HepG2 (cell line): ENCODE measurements at places on chromosomes 1 and 21. TPM values are rescaled to one million over a fixed set of nuclear protein-coding genes. Genes with fewer than 3 reads are reported as not detected.

The LRRC71 gene
- not detected in 2 replicates for polyA plus RNA-seq

The FMO4 gene
- 0.10 and 0.29 TPM in 2 replicates for polyA plus RNA-seq

GRCh38 chr1:244955661-244956060 is 91.3 kb upstream of the HNRNPU start:
- no peak for DNase-seq

DNA sequence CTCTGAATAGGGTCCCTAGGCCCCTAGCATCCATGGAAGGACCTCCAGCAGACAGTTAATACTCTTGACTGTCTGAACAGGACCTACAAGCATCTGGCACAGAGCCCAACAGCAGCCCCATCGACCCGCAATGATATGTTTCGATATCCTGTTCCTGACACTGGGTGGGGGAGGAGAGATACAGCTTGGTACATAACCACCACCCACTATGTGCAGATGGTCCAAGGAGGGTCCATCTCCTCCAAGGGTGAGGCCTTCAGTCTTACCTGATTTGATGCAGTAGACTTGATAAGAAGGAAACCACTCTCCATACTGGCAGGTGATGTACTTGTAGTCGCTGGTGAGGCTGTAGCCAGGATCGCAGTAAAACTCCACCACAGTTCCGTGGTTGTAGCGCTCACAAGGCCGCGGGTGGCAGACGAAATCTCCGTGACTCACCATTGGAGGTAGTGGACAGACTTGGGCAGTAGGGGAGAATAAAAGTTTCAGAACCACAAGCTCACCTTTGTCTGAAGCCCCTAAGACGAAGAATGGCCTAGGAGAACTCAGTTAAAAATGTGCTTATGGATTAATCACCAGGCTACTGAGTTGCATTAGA is 86.0 kb upstream of the TLR5 start:
- DNase-seq: no peak

DNA sequence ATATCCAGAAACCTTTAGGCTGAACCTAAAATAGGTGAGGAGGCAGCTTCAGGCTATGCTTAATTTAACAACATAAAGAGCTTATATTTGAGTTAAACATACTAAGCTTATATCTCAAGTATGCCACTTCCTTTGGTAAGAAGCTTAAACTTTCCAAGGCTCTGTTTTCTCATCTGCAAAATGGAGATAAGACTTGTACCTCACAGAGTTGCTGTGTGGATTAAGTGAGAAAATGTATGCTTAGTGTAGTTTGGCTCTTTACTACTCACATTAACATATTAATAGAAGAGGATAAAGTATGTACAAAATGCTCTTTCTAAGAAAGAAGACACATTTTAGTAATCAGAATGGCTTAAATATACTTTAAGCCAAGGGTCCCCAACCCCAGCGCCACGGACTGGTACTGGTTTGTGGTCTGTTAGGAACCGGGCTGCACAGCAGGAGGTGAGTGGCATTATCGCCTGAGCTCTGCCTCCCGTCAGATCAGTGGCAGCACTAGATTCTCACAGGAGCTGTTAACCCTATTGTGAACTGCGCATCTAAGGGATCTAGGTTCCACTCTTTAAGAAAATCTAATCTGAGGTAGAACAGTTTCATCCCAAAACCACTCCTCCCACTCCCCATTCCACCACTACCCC is 77.2 kb downstream of the HS2ST1 start:
- no peak for DNase-seq

GRCh38 chr1:119366424-119366823 is 2.2 kb upstream of the HAO2 start:
- no peak for DNase-seq

DNA sequence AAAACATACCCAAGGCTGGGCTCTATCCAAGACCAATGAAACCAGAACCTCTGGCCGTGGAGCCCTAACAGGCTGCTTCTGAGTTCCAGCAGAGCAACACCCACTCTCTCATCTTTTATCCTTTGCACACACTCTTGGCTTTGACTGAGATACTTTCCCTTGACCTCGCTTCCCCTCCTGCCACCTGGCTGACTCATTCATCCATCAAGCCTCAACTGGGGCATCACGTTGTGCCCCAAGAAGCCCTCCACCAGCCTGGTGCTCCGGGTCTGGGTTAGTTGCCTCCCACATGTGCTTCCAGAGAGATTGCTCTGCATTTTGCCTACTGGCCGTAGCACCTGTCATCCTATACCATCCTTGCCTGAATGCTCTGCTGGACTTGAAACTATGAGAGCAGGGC is 34.5 kb upstream of the SERBP1 start:
- DNase-seq: no peak

DNA sequence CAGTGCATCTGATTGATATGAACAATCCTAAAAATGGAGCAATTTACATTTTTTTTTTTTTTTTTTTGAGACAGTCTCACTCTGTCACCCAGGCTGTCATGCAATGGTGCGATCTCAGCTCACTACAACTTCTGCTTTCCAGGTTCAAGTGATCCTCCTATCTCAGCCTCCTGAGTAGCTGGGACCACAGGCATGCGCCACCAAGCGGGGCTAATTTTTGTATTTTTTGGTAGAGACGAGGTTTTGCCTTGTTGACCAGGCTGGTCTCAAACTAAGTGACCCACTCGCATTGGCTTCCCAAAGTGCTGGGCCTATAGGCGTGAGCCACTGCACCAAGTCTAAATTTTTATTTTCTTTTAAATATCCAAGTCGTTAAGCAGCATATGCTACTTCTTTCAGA is 109.0 kb downstream of the FAF1 start:
- no peak for DNase-seq

DNA sequence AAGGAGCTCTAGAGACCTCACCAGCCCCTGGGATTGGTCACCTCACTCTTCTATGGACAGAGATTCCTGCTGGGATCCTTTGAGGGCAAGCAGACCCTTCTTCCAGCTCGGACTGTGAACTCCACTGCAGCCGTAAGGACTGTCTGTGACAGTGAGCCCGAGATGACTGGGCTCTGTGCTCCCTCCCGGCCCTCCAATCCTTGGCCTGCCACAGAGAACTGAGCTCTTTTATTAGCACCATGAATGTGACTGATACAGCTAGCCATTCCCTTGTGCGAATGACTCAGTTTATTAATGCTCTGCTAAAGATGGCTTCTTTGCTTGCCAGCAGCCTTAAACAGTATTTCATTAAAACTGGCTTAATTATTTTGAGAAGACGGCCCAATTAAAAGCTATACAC is 194.6 kb upstream of the LMO4 start:
- DNase-seq: no peak

DNA sequence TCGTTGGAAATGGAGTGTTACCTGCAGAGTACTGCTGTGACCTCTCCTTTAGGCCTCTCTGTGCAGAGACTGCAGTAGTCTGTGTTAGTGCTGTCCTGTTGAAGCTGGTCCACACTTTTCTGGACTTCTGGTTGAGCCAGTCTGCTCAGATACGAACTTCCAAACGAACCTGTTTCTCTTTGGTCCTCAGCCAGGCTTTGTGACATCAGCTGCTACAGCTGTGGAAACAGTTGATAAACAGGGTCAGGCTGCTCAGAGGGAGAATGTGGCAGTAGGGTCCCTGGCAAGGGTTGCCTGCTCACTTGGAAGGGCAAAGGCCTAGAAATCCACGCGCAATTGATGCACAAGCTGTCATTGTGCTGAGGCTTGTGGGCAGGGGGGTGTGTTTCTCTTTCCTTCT is 98.8 kb downstream of the NOS1AP start:
- DNase-seq: no peak

DNA sequence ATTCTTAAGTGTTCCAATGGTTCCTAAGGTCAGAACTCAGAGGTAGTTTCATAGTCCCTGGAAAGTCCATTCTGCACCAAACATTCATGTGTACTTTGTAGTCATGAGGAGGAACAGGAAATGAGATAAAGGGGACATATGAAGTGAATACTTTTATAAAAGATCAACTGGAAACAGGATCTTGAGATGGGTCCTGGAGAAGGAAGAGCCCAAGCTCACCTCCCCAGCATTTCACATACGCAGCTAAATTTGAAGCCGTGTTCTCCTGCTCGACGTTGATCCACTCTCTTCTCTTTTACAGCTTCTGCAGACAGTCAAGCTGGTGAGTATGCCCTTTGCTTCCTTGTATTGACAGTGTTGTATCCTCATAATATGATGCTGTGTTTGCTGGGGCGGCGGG is 429 bp downstream of the FCGR2A start:
- no peak for DNase-seq

DNA sequence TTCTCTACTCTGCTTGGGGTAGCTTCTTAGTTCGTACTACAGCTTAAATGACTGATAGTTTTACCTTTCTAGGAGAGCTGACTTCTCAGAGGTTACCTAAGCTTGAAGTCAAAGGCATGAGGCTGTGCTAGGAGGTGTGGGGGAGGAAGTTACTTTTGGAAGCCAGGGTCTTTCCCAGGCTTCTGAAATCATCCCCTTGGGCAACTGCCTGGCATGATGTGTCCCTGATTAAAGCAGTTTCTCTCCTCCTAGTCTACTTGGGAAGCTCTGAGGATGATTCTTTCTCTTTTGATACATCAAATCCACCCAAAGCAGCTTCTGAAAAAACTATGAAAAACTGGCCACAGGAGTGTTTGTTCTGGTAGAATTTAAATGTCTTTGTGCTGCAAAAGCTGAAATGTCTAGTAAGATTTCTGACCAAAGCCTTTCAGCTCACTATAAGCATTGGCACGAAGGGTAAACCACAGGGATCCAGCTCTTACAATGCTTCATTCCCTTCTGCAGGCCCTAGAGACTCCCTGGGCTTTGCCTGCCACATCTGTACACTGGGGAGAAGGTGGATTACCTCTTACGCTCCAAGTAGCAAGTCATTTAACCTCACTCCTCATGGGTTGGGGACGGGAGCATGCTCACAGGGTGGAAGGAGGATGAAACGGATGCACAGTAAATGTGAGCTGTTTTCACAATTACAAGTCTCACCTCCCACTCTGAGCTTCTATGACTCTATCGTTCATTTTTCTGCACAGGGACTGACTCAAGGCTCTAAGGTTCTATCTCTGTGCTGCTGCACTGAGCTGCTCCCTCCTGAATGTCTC is 59.6 kb downstream of the RUNX1 start:
- no peak for DNase-seq

GRCh38 chr1:101167891-101168290 is 68.9 kb upstream of the S1PR1 start:
- DNase-seq: no peak

DNA sequence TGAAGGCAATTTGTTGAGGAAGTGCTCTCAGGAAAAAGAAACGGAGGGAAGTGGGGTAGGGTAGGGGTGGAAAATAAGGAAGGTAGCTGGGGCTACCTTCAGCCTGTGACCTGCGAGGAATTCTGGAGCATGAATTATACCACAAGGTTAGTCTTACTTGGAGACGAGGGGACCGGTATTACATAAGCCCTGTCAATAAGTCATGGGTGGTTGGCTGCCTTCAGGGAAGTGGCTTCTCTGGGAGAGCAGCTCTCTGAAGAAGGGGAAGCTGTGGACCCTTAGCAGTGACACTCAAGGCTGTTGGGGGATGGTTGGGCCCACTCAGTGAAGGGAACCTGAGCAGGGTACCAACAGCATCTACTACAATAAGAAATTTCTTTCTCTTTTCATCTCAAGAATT is 111.3 kb downstream of the TNFSF18 start:
- no peak for DNase-seq

GRCh38 chr1:160665330-160666078 is 18.7 kb upstream of the SLAMF1 start:
- DNase-seq: no peak

DNA sequence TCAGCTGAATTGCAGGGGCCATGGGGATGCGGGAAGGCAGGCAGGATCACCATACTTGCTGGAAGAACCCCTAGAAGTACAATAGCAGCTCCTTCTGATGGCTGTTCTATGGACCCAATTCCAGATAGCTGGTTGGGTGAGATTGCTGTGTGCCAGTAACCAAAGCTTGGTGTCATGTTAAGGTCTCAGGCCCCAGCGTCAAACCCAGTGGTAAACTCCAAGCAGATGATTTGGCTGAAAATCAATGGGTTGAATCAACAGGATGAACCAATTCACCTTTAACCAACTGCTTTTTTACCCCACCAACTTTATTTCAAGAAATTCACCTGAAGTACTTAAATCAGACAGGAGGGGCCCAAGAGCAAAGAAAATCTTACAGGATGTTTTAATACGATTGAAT is 37.8 kb downstream of the C8B start:
- no peak for DNase-seq

DNA sequence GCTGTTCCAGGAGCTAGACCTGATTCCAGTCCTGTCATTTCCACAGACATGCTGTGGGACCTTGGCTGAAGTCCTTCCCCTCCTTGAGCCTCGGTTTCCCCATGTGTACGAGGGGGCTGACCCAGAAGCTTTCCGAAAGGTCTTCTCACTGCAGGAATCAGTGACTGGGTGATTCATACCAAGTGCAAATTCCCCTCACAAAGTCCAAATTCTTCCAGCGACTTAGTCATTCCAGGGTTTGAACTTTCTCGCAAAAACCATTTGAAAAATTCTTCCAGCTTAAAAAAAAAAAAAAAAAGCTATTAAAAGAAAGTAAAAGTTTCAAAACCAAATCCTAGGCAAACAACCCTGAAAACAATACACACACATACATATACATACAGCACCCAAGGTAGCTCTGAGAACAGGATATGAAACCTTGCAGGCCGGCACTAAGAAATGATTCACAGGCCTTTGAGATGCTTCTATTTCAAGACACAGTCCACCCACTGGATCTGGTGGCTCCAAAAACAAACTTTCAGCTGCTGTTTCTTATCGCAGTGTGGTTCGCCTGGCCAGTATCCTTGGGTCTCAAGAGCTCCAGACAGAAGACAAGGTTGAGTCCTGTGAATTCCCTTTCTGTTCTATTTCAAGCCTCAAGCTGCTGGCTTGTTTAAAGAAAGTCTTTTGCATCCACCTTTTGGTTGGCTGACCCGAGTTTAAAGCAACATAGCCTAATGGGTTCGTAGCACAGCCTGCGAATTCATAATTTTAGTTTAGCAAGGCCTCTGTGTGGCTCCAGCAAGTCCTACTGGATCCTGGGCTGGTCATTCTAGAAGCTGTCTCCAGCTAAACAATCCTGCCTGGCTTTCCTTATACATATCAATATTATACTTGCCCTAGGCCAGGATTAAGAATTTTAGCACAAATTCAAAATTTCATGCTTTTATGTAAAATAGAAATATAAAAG is 18.0 kb upstream of the ID3 start:
- DNase-seq: peak; percentile 79

DNA sequence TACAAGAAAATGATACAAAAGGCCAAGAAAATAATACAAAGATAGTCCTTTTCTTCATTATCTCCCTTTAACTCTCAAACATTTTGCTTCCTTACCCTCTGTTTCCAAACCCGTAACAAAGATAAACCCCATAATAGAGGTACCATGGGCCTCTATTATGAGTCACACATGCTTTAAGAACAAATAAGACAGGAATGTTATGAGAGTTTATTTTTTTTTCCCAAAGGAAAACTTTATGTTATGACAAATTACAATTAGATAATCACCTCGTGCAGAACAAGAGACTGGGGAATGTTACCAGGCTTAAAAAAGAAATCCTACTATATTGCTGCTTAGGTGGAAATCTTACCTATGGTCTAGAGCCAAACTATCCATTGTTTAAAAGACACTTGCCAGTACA is 272.0 kb downstream of the BRINP3 start:
- no peak for DNase-seq

GRCh38 chr1:37303884-37304574 is 170.4 kb upstream of the ZC3H12A start:
- no peak for DNase-seq
